ENCODE measurements at places on chromosomes 12 and 14. TPM values are rescaled to one million over a fixed set of nuclear protein-coding genes. Genes with fewer than 3 reads are reported as not detected.

GRCh38 chr12:122726080-122726558 lies 4.5 kb downstream of the HCAR1 start:
- DNase-seq: no peak

ZNF605 gene
- 19.4 TPM for total RNA-seq

DNA sequence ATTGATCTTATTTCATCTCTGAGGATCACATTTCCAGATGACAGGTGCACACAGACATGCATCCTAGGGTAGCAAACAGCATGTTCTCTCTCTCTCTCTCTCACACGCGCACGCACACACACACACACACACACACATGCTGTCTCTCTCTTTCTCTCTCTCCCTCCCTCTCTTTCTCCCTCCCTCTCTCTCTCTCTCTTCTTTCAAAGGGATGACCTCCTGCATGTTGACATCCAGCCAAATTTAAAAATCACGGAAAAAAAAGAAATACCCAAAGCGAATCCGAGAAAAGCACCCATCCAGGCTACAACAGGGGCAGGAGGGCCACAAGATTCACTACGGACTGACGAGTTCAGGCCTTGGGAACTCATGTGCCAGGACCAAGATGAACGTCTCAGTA lies 2.3 kb downstream of the KSR2 start:
- no peak for DNase-seq

METAP2 gene
- 65.8 TPM for total RNA-seq

FBXO33 gene
- 12.0 TPM for total RNA-seq

DNA sequence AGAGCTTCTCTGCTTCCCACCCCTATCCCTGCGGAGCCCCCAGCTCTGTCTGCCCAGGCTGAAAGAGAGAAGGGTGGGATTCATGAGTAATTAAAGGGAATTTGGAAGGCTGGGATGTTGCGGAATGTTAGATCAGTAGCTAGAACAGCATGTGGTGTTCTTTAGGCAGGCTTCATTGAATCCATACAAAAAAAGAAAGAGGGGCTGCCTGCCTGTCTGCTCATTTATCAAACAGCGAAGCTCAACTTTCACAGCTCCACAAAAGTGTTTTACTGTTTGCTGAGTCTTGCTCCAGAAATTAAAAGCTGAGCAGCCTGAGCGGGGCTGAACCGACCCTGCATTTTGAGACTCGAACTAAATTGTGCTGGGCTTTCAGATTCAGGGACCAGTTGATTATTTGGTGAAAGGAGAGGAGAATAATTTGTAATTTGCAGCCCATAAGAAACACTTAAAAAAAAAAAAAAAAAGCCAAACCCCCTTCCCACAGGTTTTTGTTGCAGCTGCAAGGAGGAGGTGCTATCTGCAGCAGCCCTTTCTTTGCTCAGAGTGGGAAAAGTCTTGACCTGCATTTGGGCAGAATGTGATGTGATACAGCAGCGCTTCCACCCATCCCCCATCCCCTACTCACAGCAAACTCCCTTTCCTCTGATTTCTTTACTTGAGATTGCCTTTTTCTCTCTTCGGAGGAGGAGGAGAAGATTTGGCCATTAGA lies 89.7 kb downstream of the RFX4 start:
- no peak for DNase-seq

DNA sequence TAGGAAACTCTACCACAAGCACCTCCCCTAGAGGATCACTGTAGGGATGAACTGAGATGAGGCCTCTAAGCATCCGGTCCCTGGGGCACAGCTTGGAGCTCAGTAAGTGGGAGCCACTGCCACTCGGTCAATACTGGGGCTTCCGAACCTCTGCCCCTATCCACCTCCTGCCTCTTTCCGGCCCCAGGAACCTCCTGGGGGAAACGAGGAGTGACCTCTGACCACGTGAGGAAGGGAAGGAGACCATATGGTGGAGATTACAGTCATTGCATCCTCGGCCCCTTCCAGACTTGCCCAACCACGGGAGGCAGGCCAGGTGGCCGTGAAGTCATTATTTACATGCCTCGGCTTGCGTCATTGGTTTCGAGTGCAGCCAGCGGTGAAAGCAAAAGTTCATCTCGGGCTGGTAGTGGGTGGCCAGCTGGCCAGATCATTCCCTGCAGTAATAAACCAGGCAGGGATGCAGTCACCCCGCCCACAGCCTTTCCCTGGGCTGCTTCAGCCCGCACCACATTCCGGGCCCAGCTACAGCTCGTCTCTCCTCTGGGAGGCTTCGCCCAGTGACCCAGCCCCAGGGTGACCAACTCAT lies 65.4 kb downstream of the C14orf132 start:
- DNase-seq: peak; percentile 93

PPP4R4 gene
- total RNA-seq: 1.0 TPM

GZMB gene
- total RNA-seq: 3.1 TPM

KIF5A gene
- total RNA-seq: 5.6 TPM

GRCh38 chr14:89221109-89221810 lies 195.8 kb downstream of the FOXN3 start:
- no peak for DNase-seq

OVCH1 gene
- 4.9 TPM for total RNA-seq

DNA sequence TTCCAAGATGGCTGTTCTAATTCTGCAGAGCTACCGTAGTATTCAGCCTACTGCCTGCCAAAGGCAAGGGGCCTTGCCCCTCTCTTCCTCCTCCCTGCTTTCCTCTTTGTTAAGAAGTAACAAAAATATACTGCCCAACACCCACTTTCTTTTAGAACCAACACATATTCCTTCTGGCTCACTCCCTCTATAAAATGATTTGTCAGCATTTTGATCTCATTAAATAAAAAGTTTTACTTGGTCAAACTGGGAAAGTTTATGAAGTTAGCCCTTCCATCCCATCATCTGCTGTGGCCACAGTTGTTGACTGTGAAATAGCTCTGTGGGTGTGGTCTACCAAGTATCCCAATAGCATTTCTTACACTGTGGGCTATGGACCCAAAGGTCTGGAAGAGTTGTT lies 472.4 kb downstream of the ZFP36L1 start:
- no peak for DNase-seq
